ENCODE measurements at places on chromosomes 12 and 14.

DNA sequence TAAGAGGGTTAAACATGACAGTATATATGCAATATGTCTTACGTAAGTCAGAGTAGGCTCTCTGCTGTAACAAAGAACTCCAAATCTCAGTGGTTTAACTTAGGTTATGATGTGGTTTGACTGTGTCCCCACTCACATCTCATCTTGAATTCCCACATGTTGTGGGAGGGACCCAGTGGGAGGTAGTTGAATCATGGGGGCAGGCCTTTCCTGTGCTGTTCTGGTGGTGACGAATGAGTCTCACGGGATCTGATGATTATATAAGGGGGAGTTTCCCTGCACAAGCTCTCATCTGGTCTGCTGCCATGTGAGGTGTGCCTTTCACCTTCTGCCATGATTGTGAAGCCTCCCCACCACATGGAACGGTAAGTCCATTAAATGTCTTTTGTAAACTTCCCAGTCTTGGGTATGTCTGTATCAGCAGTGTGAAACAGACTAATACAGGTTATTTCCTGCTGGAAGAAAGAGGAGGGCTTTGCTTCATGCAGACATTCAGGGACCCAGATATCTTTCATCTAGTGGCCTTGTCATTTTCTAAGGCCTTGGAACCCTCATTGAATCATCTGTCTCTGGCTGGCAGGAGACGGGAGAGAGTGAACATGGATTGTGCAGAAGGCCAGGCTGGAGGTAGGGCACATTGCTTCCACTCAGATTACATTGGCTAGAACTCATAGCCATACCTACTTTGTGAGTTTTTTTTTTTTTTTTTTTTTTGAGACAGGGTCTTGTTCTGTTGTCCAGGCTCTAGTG is 96.1 kb downstream of the CRADD start:
- DNase-seq = no peak

DNA sequence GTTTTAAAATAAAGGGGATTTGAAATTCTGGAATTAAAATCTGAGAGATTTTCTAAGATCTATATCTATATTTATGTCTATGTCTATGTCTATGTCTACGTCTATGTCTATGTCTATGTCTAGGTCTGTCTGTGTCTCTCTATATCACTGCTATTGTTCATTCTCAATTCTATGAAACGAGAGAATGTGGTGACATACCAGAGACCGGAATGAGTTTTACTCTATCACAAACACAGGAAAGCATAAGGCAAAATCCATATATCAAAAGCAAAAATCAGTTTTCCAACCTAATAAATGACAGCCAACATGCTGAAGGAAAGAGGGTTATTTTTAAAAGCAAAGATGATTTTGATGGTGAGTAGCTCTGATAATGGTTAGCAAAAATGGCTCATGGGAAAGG is 173.1 kb downstream of the ETNK1 start:
- DNase-seq = no peak

GRCh38 chr14:95406756-95407277 is 87.1 kb upstream of the CLMN start:
- no peak for DNase-seq

DNA sequence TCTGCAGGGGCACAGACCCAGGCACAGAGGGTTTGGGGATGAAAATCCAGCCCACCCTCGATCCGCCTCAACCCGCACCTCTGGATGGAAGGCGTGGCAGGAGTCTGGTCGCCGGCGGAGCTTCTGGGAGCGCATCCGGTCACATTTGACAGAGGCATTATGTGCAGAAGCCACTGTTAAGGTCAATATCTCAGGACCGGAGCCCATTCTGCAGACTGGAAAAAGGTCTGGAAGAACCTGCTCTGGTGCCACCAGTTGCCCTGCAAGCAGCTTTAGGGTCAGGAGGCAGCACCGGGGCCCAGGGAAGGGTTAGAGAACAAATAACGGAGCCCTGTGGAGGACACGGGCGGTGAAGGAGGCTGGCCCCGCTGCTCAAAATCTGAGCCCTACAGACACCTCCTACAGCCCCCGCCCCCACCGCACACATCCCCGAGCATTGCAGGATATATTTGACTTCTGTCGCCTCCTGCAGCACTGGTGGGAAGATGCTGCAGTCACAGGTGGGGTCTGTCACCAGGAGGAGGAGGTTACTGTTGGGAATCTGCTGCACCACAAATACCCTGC is 25.1 kb upstream of the LRTM2 start:
- DNase-seq = no peak

- no peak for DNase-seq
Observed at GRCh38 chr14:55604488-55604887, 24.5 kb downstream of the KTN1 start.

GRCh38 chr12:129393357-129393937 is 510.4 kb downstream of the TMEM132D start:
- no peak for DNase-seq

- peak; percentile 19 for DNase-seq
Observed at GRCh38 chr14:100025111-100025510, 40.1 kb upstream of the EVL start.

GRCh38 chr14:101475456-101476257 is 85.6 kb upstream of the DIO3 start:
- no peak for DNase-seq

DNA sequence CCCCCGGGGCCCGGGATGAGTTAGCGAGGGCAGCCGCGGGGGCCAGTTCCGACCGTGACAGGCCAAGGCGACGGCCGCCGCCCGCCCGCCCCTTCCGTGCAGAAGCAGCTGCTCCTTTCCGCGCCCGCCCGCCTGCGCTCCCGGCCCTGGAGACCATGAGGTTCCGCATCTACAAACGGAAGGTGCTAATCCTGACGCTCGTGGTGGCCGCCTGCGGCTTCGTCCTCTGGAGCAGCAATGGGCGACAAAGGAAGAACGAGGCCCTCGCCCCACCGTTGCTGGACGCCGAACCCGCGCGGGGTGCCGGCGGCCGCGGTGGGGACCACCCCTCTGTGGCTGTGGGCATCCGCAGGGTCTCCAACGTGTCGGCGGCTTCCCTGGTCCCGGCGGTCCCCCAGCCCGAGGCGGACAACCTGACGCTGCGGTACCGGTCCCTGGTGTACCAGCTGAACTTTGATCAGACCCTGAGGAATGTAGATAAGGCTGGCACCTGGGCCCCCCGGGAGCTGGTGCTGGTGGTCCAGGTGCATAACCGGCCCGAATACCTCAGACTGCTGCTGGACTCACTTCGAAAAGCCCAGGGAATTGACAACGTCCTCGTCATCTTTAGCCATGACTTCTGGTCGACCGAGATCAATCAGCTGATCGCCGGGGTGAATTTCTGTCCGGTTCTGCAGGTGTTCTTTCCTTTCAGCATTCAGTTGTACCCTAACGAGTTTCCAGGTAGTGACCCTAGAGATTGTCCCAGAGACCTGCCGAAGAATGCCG is 699 bp downstream of the MGAT2 start:
- DNase-seq = peak; percentile 65

DNA sequence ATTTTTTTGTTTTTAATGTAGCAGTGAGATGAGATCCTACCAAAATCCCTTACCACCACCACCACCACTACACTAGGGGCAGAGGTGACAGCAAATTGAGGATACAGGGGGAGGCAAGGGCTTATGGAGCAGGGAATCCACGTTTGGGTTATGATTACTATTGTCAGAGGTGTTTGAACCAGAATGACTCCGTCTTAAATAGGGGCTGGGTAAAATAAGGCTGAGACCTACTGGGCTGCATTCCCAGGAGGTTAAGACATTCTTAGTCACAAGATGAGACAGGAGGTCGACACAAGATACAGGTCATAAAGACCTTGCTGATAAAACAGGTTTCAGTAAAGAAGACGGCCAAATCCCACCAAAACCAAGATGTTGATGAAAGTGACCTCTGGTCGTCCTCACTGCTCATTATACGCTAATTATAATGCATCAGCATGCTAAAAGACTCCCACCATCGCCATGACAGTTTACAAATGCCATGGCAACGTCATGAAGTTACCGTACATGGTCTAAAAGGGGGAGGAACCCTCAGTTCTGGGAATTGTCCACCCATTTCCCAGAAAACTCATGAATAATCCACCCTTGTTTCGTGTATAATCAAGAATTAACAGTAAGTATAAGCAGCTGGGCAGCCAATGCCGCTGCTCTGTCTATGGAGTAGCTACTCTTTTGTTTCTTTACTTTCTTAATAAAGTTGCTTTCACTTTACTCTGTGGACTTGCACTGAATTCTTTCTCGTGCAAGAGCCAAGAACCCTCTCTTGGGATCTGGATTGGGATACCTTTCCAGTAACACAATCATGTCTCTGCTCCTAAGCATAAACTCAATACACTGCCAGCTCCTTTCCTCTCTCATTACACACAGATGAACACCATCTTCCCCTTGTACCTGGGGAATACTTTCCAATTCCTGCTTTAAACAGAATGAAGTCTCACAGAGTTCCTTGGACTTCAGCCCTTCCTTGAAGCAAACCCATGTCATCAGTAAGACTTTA is 16.7 kb upstream of the CRY1 start:
- DNase-seq = no peak

Measured in RPMI8226 (cell line).